ENCODE measurements at places on chromosomes 6 and 20. TPM values are rescaled to one million over a fixed set of nuclear protein-coding genes. Genes with fewer than 3 reads are reported as not detected.

DNA sequence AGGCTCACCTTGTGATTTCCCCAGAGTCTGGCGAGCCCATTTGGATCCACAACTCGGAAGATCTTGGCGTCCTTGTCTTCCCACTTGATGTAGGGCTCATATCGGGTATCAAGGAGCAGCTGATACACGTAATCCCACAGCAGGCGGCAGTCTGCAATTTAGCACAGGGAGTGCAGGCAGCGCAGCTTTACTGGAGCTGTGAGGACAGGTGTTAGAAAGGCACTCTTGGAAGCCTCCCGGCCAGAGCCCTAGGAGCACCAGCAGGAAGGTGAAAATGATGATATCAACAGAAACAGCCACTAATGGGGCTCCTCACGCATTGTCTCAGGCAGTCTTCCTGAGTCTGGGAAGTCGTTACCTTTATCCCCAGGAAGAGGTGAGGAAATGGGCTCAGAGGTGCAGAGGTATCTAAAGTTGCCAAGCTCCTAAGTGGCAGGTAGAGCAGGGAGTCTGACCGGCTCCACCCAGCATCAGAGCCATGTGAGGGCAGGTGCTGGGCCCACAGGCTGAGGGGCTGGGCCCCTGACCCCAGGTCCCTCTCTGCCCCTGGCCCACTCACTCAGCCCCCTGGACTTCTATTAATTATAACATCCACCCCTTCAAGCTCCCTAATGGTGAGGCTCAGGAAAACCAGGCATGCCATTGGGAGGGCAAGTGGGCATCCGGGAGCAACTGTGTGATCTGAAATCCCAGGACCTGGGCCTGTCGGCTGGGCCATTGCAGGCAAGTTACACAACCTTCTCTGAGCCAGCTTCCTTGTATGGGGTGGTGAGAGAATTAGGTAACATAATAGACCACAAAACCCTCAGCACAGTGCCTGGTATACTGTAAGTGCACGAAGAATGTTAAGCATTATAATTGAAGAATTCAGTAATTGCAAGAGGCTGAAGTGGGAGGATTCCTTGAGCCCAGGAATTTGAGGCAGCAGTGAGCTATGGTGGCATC lies 18.3 kb downstream of the ETV7 start:
- no peak for DNase-seq

The CLVS2 gene
- total RNA-seq = 0.18 TPM

The MYCT1 gene
- total RNA-seq = 11.5 TPM

The RUNX2 gene
- 18.3 TPM for total RNA-seq

The ALDH8A1 gene
- total RNA-seq = 1.3 TPM

DNA sequence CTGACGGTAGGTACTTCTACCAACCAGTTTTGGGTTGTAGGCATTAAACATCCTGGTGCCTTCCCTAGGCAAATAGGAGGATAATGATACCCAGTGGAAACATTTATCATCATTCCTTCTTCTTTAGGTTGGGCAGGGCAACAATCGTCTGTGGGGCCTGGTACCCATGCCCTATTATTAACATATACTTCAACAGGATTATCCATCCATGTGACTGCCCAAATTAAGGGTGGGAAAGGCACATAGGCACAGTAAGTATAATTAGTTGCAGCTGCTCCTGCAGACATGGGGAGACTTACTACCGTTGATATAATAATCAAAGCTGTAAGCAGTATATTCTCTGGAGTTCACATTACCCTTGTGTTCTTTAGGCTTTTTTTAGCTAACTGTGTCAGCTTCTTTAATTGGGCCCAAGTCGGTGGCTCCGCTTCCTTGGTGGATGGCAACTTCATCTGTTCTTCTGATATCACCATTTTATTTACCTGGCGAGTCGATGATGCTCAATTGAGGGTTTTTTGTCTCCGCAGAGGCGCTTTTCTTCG lies 16.8 kb downstream of the RPL7L1 start:
- no peak for DNase-seq

The CENPW gene
- 3.8 TPM for total RNA-seq

GRCh38 chr6:130466052-130466747 lies 100.4 kb downstream of the TMEM200A start:
- no peak for DNase-seq

- no peak for DNase-seq
These were observed 6.3 kb downstream of the RRBP1 start for GRCh38 chr20:17675519-17676377.

The GPR63 gene
- 1.4 TPM for total RNA-seq

GRCh38 chr6:42511803-42512422 lies 51.9 kb upstream of the UBR2 start:
- no peak for DNase-seq

DNA sequence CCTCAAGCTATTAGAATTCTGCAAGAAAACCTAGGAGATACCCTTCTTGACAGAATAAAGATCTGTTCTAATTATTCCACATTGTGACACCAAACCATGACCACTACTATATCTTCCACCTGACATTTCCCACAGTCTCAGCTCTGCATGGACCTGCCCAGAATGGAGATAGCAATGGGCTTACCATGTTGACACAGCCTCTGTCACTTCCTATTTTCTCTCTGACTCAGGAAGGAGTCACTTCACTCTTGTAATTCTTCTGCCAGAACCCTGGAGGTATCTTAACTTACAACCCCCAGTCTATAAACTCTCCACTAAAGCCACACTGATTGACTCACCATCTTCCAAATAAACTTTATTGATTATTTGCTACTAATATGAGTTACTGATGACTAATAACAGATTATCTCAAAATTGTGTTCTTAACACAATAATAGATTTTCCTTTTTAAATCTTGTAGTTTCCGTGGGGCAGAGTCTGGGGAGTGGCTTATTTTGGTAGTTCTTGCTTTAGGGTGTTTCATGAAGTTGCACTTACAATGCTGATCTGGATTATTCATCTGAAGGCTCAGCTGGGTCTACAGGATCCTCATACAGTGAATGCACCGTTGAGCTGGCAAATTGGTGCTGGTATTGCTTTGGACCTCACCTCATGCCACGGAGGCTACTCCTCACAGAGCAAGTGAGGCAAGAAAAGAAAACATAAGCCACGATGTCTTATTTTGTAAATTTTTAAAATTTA lies 869.9 kb downstream of the KIF16B start:
- DNase-seq = no peak

The NKAPL gene
- total RNA-seq = 1.4 TPM

Data from ureter (tissue), 1 donor.